ENCODE measurements at places on chromosomes 1 and 21.

DNA sequence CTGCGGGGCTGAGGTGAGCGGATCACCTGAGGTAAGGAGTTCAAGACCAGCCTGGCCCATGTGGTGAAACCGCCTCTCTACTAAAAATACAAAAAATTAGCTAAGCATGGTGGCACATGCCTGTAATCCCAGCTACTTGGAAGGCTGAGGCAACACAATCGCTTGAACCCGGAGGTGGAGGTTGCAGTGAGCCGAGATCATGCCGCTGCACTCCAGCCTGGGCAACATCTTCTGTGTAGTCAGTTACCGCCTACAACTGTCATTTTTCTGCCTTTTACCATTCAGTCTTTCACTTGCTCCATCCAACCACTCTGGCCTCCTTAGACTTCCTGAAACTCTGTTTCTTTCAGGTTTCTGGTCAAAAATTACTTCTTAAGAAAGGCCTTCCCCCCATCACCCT, 2.2 kb downstream of the MYCBP start:
- DNase-seq, result no peak

- DNase-seq, result no peak
Measured at GRCh38 chr1:77652268-77652667, 30.2 kb downstream of the ZZZ3 start.

DNA sequence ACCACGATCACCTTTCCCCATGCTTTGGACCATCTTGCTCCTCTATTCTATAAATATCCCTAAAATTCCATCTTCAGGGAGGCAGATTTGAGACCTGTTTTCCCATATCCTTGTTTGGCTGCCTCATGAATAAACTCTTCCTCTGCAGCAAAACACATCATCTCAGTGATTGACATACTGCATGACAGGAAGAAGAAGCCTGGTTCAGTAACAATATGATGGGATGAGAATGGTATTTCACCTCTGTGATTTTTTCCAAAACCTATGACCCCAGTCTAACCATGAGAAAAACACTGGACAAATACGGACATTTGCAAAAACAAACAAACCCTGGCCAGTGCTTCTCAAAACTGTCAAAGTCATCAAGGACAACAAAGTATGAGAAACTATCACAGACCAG, 53.8 kb upstream of the ZSWIM5 start:
- DNase-seq, result no peak

- DNase-seq, result no peak
Measured at GRCh38 chr1:11311816-11312755, 39.1 kb downstream of the UBIAD1 start.

DNA sequence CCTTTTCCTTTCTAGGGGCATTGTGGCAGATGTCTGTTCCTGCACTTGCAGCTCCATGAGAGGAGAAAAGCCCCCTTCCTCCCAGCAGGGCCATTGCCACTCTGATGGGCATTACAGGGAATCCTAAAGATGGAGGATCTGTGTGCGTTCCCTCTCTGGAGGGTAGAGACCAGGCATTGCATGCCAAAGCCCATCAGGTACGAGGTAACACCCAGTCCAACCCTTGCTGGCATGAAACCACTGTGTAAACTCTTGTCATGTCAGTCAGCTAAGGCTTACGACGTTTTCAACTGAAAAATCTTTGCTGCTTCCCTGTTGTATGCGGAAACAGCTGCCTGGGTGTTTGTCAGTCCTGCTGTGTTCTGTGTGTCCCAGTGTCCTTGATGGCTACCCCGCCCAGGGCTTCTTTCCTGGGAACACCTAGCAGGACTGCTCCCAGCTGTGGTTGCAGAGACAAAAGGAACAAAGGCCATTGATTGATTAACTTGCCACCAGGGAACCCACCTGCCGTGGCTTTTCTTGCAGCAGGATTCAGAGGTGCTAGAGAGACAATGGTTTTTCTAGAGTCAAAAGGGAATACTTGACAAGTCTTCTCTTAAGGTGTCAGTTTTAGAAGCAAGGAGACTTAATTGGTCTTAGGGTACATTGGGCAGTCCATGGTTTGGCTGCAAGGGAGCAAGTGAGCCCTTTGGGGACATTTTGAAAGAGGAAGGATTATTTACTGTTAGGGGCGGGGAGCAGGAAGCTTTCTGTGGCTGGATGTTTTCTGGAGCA, 24.6 kb downstream of the B3GALT5 start:
- DNase-seq, result no peak

DNA sequence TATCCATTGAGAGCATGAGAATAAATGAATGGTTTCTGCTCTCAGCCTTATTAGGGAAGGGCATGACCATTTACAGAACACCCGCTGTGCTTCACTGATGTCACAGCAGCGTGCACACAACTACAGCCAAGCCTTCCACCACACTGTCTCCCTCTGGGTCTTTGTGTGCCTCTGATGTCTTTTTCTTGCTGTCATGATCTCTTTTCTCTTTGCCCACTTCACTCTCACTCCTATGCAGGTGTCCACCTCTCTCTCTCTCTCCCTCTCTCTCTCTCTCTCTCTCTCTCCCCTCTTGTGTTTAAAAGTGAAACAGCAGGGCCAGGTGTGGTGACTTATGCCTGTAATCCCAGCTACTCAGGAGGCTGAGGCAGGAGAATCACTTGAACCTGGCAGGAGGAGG, 232.5 kb upstream of the JUN start:
- DNase-seq, result no peak

DNA sequence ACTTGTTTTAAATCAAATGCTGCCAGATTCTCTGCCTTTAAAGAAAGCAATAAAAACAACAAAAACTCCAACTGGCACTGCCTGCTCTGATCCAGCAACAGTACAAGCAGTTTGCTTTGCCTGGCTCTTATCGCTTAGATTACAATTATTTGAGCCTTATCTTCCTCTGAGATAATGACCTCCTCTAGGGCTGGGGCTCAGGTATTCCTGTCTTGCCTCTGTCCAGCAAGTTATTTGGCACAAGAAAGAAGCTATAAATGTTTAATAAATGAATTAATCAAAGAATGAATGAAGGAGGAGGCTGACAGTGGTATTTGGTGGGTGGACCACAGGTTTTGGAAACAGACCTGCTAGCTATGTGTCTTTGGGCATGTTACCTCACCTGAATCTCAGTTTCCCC, 6.7 kb upstream of the SLC2A1 start:
- no peak for DNase-seq

DNA sequence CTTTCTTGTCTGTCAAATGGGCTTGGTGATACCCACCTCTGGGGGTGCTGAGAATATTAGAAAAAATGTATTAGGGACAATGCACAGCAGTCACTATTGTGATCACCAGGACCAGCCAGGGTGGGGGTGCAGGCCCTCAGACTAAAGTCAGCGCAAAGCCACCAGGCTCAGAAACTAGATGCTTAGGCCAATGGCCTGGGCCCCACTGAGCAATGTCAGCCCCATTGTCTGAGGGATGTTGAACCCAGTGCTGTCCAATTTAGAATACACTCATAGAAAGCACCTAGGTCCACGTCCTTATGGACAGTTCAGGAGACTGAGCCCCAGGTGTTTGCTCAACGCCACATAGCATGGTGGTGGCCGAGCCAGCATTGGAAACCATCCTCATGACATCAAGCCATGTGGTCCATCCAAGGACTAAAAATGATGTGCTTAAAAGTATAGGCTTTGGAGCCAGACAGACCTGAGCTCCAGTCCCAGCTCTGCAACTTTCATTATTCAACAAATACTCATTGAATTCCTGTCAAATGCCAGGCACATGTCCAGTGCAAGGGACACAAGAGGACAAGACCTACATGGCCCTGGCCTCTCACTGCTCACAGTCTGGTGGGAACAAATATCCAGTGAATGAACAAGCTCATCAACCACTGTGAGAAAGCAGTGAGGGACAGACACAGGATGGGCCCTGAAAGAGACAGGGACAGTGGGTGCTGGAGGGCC, 273.8 kb downstream of the MATN1 start:
- no peak for DNase-seq

- no peak for DNase-seq
Measured at GRCh38 chr1:205437570-205437969, 15.7 kb upstream of the LEMD1 start.

- no peak for DNase-seq
Measured at GRCh38 chr1:2150801-2151200, 43.8 kb downstream of the FAAP20 start.

GRCh38 chr1:150207281-150207971, 28.5 kb downstream of the ANP32E start:
- DNase-seq, result no peak

DNA sequence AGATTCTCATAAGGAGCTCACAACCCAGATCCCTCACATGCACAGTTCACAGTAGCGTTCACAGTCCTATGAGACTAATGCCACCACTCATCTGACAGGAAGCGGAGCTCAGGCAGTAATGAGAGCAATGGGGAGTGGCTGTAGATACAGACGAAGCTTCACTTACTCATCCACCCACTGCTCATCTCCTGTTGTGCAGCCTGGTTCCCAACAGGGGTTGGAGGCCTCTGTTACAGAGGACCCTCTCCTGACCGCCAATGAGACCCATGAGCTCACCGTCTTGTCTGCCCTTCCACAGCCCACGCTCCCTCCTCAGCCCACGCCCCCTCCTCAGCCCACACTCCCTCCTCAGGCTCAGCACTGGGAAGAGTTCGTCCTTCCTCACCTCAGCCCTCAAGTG, 39.6 kb downstream of the RSPH1 start:
- peak; percentile 42 for DNase-seq

DNA sequence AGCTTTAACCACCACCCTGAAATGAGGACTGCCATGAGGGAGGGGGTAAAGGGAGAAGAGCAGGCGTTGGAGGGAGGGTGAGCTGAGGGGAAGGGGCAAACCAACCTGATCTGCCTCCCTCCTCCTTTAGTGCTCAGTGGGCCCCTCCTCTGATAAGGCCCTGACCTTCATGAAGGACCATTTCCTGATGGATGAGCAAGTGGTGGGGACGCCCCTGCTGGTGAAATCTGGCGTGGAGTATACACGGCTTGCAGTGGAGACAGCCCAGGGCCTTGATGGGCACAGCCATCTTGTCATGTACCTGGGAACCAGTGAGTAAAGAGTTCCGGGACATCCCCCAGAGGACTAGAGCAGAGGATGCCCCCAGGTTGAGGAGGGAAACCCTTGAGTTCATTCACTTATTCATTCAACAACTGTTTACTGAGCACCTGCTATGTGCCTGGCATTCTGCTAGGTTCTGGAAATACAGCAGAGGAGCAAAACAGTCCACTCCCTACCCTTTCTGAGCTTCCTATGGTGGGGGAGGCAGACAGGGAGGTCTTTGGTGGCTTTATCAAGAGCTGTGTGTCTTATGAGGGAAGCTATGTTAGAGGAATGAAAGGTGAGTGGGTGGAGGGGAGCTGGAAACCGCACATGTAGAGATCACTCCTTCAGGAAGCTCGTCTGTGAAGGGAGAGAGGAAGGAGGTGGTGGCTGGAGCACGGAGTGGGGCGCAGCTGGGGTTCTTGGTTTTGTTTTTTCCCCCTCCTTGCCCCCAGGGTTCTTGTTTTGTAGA, 19.5 kb downstream of the SEMA4A start:
- no peak for DNase-seq

- DNase-seq, result no peak
Measured at GRCh38 chr1:9735800-9736199, 84.3 kb downstream of the PIK3CD start.

- no peak for DNase-seq
Measured at GRCh38 chr1:22238356-22239224, 95.7 kb upstream of the WNT4 start.

DNA sequence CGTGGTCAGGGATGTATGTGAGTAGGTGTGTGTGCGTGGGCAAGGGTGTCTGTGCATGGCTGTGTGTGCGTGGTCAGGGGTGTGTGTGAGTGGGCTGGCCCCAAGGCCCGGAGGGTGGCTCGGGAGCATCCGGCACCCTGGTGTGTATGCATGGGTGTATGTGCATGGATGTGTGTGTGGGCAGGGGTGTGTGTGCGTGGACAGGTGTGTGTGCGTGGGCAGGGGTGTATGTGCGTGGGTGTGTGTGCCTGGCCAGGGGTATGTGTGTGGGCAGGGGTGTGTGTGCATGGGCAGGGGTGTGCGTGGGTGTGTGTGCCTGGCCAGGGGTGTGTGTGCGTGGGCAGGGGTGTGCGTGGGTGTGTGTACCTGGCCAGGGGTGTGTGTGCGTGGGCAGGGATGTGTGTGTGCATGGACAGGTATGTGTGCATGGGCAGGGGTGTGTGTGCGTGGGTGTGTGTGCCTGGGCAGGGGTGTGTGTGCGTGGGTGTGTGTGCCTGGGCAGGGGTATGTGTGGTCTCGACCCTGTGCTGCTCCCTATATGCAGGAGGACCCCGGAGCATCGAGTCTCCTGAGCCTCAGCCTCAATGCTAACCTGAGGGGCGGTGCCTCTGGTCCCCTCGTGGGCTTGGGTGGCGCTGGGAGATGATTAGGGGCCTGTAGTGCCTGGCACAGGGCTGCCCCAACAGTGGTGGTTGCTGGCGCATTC, 16.3 kb downstream of the ARHGEF16 start:
- no peak for DNase-seq

DNA sequence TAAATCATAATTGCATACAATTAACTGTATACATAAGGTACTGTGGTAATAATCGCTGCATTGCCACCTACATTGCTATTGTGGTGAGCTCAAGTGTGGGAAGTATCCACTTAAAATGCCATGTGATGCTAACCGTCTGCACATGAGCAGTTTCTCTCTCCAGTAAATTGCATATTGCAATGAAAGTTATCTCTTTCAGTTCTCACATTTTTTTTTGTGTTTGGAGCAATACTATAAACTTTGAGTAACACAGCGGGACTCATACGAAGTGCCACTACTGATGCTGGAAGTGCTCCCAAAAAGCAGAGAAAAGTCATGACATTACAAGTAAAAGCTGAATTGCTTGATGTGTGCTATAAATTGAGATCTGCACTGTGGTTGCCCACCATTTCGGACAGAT, 38.5 kb downstream of the DISC1 start:
- DNase-seq, result no peak

GRCh38 chr1:155134322-155134721, 1.3 kb upstream of the SLC50A1 start:
- no peak for DNase-seq

GRCh38 chr1:92343061-92343460, 44.2 kb downstream of the RPAP2 start:
- DNase-seq, result no peak

DNA sequence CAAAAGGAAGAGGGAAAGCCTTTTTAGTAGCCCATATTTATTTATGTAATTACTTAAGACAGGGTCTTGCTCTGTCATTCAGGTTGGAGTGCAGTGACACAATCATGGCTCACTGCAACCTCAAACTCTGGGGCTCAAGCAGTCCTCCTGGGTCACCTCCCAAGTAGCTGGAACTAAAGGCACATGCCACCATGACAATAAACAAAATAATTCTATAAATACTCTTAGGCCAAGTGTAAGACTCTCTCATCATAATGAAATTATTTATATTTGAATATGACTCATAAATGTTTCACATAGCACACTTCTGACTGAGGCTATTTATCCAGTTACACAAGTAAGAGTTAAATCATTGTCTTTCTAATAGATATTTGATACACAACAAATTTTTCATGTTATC, 314.7 kb downstream of the AMY1C start:
- no peak for DNase-seq

- DNase-seq, result no peak
Measured at GRCh38 chr1:19083081-19083480, 126.6 kb upstream of the IFFO2 start.
